WTC11 (cell line): ENCODE measurements at places on chromosomes 5 and 9. TPM values are rescaled to one million over a fixed set of nuclear protein-coding genes. Genes with fewer than 3 reads are reported as not detected.

- peaks cover 16% of the 10 kb centered on the region for H3K36me3 ChIP-seq
- no peak for DNase-seq
- H3K4me1 ChIP-seq: peaks cover 32% of the 10 kb centered on the region
- H3K4me3 ChIP-seq: no peak overlapping the region
- H3K27ac ChIP-seq: no peak overlapping the region
Observed at GRCh38 chr9:123657941-123658340, 272.0 kb downstream of the DENND1A start.

- H3K4me1 ChIP-seq: peaks cover 24% of the 10 kb centered on the region
- H3K27ac ChIP-seq: peak overlapping the region; percentile 42; the same call in 1 of the 2 replicates
Observed at GRCh38 chr5:60541980-60542379, 158.0 kb downstream of the DEPDC1B start.

The SPINK7 gene
- total RNA-seq: not detected in 3 replicates

The DPYSL3 gene
- total RNA-seq: 329 to 358 TPM (median 338 TPM) in 3 replicates

- DNase-seq: no peak
Observed at GRCh38 chr5:103422756-103423155, 139.8 kb downstream of the NUDT12 start.

DNA sequence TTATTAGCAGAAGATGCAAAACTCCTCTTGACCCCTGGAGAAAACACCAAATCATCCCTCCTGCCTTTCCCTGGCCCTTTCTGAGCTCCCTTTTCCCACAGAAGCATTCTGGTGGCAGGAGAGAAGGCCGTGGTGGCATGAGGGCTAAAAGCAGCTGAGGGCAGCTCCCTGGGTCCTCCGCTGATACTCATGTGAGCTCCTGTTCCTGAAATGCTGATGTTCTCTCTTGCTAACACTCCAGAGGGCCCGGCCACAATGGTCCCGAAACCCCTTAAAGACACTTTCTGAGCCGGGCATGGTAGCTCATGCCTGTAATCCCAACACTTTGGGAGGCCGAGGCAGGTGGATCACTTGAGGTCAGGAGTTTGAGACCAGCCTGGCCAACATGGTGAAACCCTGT is 183.1 kb downstream of the HSPA4 start:
- H3K27me3 ChIP-seq: no peaks in the 10 kb centered on the region
- DNase-seq: no peak
- H3K4me3 ChIP-seq: no peak overlapping the region
- 0 out of 2 replicates have a peak, but pooled peaks cover 4% of the 10 kb centered on the region for H3K4me1 ChIP-seq
- no peak overlapping the region for H3K27ac ChIP-seq
- peaks cover 2% of the 10 kb centered on the region; the same call in 1 of the 2 replicates for H3K36me3 ChIP-seq

The SPINK13 gene
- total RNA-seq: 0.17 TPM in 1 of 3 replicates, not detected in the others
